NK-92 treated with Interleukin-12 subunit alpha and Interleukin-12 subunit beta, amount 100 ng/mL, for 24 hours (cell line): ENCODE measurements at places on chromosomes 11 and 22.

- DNase-seq, result no peak
Observed at GRCh38 chr22:47238690-47239473, 476.4 kb downstream of the TBC1D22A start.

GRCh38 chr11:9020916-9021315 lies 17.1 kb upstream of the NRIP3 start:
- no peak for DNase-seq

- no peak for DNase-seq
Observed at GRCh38 chr11:33942954-33943353, 51.1 kb upstream of the LMO2 start.

DNA sequence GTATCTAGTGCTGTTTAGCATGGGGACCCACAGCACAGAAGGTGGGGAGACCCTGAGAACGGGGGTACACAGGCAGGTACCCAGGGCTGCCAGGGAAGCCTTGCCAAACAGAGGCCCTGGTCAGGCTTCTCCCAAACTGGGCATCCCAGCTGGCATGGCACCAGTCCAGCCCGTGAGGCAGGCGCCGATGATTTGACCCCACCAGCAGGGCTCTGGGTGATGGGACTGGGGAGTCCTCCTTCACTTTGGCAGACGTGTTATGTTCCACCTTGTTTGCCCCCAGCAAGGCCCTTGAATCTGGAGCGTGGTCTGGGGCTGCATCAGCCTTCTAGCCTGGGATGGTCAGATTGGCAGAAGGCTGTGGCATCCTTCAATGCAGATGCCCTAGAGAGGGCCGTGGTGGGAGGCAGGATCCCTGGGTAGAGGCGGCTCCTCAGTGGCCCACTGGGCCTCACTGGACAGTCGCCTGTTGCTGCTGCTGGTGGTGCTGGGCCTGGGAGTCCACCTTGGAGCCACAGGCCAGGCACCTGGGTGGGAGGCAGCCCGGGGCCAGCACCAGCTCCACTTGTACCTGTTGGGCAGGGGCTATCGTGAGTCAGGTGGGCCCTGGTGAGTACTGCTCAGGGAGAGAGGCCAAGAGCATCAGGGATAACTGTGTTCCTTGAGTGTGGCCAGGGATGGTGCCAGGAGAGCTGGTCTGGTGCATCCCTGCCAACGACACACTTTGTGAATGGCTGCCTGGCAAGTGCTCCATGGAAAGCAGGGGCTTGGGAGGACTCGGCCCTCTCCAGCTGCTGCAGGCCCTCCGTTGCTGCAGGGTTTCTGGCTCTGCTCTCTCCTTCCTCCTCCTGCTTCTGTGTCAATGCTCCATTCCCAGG lies 3.3 kb downstream of the ADORA2A start:
- DNase-seq, result no peak

DNA sequence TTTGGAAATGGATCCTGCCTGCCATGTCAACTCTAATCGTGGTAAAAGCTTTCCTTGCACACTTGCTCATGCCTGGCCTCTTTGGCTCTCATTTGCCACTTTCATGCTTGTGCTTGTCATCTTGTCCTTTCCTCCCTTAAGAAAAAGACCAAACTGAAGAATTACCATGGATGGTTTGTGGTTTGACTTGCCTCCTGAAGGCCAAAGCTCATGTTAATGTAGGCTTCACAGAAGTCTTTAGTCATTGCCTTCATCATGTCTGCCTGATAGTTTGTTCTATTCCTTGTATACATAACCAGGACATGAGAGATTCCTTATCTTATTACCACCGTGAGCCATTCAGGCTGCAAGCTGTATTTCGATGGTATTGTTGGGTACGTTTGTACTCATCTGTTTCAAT lies 17.3 kb downstream of the TEAD1 start:
- DNase-seq, result no peak

GRCh38 chr11:134364261-134364660 lies 32.5 kb downstream of the GLB1L2 start:
- no peak for DNase-seq

GRCh38 chr22:23156286-23156685 lies 11.0 kb downstream of the RAB36 start:
- no peak for DNase-seq
